Right lung (tissue), 10 donors: ENCODE measurements at places on chromosomes 2 and 18. TPM values are rescaled to one million over a fixed set of nuclear protein-coding genes. Genes with fewer than 3 reads are reported as not detected.

GRCh38 chr2:20213651-20214565, 11.0 kb downstream of the SDC1 start:
- no peak for DNase-seq

DNA sequence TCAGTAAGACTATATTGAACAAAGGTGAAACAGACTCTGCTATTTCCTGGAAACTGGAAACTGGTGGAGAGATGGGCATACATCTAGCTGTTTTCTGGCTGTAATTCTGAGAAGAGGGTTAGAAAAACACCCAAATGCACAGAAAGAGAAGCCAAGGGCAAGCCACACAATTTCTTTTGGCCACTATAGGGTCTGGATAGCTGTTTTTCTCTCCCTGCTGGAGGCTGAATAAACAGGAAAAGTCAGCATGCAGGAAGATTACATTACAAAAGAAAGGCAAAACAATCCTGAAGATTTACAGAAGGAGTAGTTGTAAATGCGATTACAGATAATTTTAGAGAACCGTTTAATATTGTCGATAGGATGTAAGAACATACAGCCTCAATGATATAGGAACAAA, 186.2 kb upstream of the REG3G start:
- no peak for DNase-seq

The ZNF521 gene
- 32.9 TPM for polyA plus RNA-seq

The PDCD1 gene
- polyA plus RNA-seq: 0.35 TPM

The TMEM163 gene
- polyA plus RNA-seq: 8.4 TPM

- DNase-seq: no peak
Measured at GRCh38 chr2:218236829-218237228, 19.8 kb downstream of the ARPC2 start.

GRCh38 chr2:229675569-229675968, 38.8 kb downstream of the DNER start:
- no peak for DNase-seq

The CLEC4F gene
- polyA plus RNA-seq: 0.21 TPM

The COPS8 gene
- 67.6 TPM for polyA plus RNA-seq
